Activated T-cell treated with anti-CD3 and anti-CD28 coated beads for 1 hour (primary cell): ENCODE measurements at places on chromosomes 16 and 17.

- DNase-seq = no peak
These were observed 209.6 kb upstream of the CACNG5 start for GRCh38 chr17:66625311-66625767.

GRCh38 chr17:34974794-34975785 is 5.2 kb upstream of the LIG3 start:
- DNase-seq = no peak

DNA sequence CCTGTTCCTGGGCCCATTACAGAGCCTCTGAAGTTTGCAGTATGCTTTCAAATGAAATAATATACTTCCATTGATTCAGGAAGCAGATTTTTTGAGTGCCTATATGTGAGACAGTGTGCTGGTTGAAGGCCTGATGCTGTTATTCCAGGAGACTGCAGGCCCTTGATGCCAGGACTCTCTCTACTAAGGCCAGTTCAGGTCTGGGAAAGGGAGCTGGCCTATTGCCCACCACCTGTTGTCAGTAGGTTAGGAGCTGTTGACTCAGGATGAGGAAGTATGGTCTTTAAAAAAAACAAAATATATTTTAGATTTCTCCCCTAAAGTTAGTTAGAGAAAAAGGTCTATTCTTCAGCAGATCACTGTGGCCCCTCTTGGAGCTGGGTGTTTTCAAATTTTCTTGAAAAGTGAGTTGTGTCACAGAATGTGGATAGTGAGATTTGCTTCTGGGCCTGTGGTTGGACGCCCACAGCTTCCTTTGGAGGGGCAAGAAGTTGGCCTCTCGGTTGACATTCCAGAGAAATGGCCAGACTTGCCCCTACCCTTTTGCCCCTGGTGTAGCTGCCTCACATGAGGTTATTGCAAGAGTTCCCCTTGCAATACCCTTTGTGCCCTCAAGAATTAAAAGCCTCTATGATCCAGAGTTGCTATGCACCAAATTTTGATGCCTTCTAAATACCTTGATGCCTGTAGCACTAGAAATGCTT is 7.9 kb downstream of the ESRP2 start:
- DNase-seq = no peak

- DNase-seq = no peak
These were observed 14.4 kb downstream of the GINS2 start for GRCh38 chr16:85674418-85674755.

GRCh38 chr17:80323982-80324381 is 63.3 kb downstream of the RNF213 start:
- no peak for DNase-seq

- DNase-seq = no peak
These were observed 38.7 kb upstream of the MRPS23 start for GRCh38 chr17:57888311-57889216.

- peak; percentile 31 for DNase-seq
These were observed 19.9 kb upstream of the GPATCH8 start for GRCh38 chr17:44522883-44523671.

DNA sequence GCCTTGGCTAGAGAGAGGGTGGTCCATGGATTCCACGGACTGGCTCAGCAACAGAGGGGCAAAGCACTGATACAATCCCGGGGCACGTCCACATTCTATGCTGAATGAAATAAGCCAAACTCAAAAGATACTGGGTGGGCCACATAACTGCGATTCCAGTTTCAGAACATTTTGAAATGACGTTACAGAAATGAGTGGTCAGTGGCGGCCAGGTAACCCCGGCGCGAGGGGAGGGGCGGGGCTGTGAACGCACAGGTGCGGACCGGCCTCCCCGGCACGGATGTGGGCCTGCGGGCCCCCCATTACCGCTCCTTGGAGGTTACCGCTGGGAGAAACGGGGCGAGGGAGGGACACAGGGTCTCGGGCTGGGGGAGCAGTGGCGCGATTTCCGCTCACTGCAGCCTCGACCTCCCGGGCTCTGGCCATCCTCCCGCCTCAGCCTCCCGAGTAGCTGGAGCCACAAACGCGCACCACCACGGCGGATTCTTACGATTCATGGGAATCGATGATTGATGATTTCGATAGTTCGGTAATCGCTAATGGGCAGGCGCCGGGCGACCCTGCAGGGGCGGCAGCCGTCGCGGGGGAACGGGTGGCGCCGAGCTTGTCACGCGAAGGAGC is 559 bp downstream of the MVD start:
- DNase-seq = no peak
